Upper lobe of right lung (tissue), 1 donor: ENCODE measurements at places on chromosomes 6 and 20. TPM values are rescaled to one million over a fixed set of nuclear protein-coding genes. Genes with fewer than 3 reads are reported as not detected.

KCNK16 gene
- not detected for total RNA-seq

FLRT3 gene
- 71.2 TPM for total RNA-seq

DNA sequence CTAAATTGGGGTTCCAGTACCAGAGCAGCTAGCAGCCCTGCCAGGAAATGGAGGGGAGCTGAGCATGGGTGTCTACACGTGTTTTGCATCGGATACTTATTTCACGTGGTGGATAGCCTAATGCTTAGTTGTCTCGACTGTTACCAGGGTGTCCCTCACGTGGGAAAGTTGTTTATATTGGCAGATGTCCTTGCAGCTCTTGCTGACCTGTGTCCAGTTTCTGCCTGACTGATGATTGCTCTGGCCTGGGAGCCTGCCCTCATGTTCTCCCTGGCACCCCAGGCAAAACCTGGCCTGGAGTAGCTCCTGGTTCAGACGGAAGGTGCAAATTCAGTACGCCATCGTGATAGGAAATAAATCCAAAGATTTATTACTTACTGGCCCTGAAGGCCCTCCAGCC lies 11.8 kb upstream of the FERMT1 start:
- H3K27ac ChIP-seq, result no peak overlapping the region
- no peak overlapping the region for H3K4me3 ChIP-seq
- no peaks in the 10 kb centered on the region for H3K4me1 ChIP-seq
- no peaks in the 10 kb centered on the region for H3K27me3 ChIP-seq

- H3K36me3 ChIP-seq, result peaks cover 48% of the 10 kb centered on the region
- no peak for DNase-seq
- no peaks in the 10 kb centered on the region for H3K27me3 ChIP-seq
- no peaks in the 10 kb centered on the region for H3K4me1 ChIP-seq
These were observed 22.3 kb downstream of the DST start for GRCh38 chr6:56620229-56620868.

TINAG gene
- not detected for total RNA-seq

- H3K4me1 ChIP-seq, result peaks cover 12% of the 10 kb centered on the region
- no peak overlapping the region for H3K4me3 ChIP-seq
- no peaks in the 10 kb centered on the region for H3K27me3 ChIP-seq
- H3K27ac ChIP-seq, result no peak overlapping the region
- no peaks in the 10 kb centered on the region for H3K36me3 ChIP-seq
These were observed 48.5 kb downstream of the BANF2 start for GRCh38 chr20:17748279-17748678.

GRCh38 chr6:8219352-8219943 lies 117.1 kb upstream of the EEF1E1 start:
- no peaks in the 10 kb centered on the region for H3K4me1 ChIP-seq
- no peak for DNase-seq
- H3K27me3 ChIP-seq, result no peaks in the 10 kb centered on the region
- H3K36me3 ChIP-seq, result no peaks in the 10 kb centered on the region
- H3K27ac ChIP-seq, result no peak overlapping the region
- H3K4me3 ChIP-seq, result no peak overlapping the region

CYB5R4 gene
- total RNA-seq, result 24.4 TPM

GRCh38 chr6:118134206-118134605 lies 227.1 kb downstream of the SLC35F1 start:
- no peaks in the 10 kb centered on the region for H3K36me3 ChIP-seq
- no peaks in the 10 kb centered on the region for H3K27me3 ChIP-seq
- no peak for DNase-seq
- H3K4me3 ChIP-seq, result no peak overlapping the region
- peaks cover 6% of the 10 kb centered on the region for H3K4me1 ChIP-seq
- H3K27ac ChIP-seq, result no peak overlapping the region

GRCh38 chr6:27293436-27294098 lies 18.5 kb downstream of the POM121L2 start:
- H3K27me3 ChIP-seq, result peaks cover 100% of the 10 kb centered on the region
- H3K4me3 ChIP-seq, result no peak overlapping the region
- no peak for DNase-seq
- H3K27ac ChIP-seq, result no peak overlapping the region
- no peaks in the 10 kb centered on the region for H3K4me1 ChIP-seq
